Progenitor cell of endocrine pancreas (in vitro differentiated cells): ENCODE measurements at places on chromosomes 6 and 20. TPM values are rescaled to one million over a fixed set of nuclear protein-coding genes. Genes with fewer than 3 reads are reported as not detected.

The APCDD1L gene
- not detected in 2 replicates for total RNA-seq

The BTN1A1 gene
- total RNA-seq = 1.5 and 1.6 TPM in 2 replicates

The SMIM26 gene
- 61.0 and 66.1 TPM in 2 replicates for total RNA-seq

The C6orf132 gene
- total RNA-seq = 11.8 and 14.5 TPM in 2 replicates

- H3K4me3 ChIP-seq = no peak overlapping the region
- H3K27ac ChIP-seq = no peak overlapping the region
- H3K36me3 ChIP-seq = no peaks in the 10 kb centered on the region
- DNase-seq = no peak
- H3K4me1 ChIP-seq = peaks cover 16% of the 10 kb centered on the region
Observed at GRCh38 chr6:82740072-82740471, 325.6 kb downstream of the UBE3D start.

GRCh38 chr20:48070991-48071652, 285.8 kb upstream of the SULF2 start:
- H3K36me3 ChIP-seq = no peaks in the 10 kb centered on the region
- DNase-seq = no peak
- peaks cover 3% of the 10 kb centered on the region for H3K4me1 ChIP-seq
- no peak overlapping the region for H3K4me3 ChIP-seq
- H3K27me3 ChIP-seq = peaks cover 11% of the 10 kb centered on the region

- H3K27ac ChIP-seq = no peak overlapping the region
- DNase-seq = no peak
- H3K27me3 ChIP-seq = no peaks in the 10 kb centered on the region
- H3K36me3 ChIP-seq = no peaks in the 10 kb centered on the region
- H3K4me3 ChIP-seq = no peak overlapping the region
- peaks cover 33% of the 10 kb centered on the region for H3K4me1 ChIP-seq
Observed at GRCh38 chr6:43939281-43940070, 169.5 kb downstream of the VEGFA start.

DNA sequence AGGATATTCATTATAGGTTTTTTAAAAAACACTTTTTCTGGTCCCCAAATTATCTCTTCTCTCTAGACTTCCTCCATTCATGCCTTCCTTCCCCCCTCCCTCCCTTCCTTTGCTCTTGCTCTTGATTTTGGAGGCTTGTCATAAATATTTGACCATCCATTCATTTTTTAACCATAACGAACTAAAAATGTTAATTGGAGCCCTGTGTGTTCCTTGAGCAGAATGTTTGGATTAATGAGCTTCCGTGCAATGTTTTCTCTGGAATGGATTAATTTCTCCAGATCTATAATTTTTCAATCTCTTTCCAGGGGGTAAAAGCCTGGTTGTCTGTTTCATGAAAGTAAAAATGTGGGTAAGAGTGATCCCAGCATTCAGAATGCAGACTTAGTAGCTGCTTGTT, 155.5 kb downstream of the ESR1 start:
- H3K27ac ChIP-seq = no peak overlapping the region
- DNase-seq = no peak
- H3K36me3 ChIP-seq = no peaks in the 10 kb centered on the region
- H3K4me3 ChIP-seq = no peak overlapping the region
- H3K27me3 ChIP-seq = peaks cover 11% of the 10 kb centered on the region
- no peaks in the 10 kb centered on the region for H3K4me1 ChIP-seq

The OPN5 gene
- total RNA-seq = 0.09 TPM in 1 of 2 replicates, not detected in the other

GRCh38 chr20:48224533-48225050, 439.3 kb upstream of the SULF2 start:
- no peaks in the 10 kb centered on the region for H3K27me3 ChIP-seq
- no peak for DNase-seq
- H3K4me3 ChIP-seq = no peak overlapping the region

- H3K27ac ChIP-seq = peak overlapping the region; percentile 88
- DNase-seq = no peak
- peak overlapping the region; percentile 20 for H3K4me3 ChIP-seq
- H3K4me1 ChIP-seq = peaks cover 30% of the 10 kb centered on the region
- no peaks in the 10 kb centered on the region for H3K27me3 ChIP-seq
Observed at GRCh38 chr6:137659871-137660270, 165.7 kb upstream of the OLIG3 start.

The PFDN4 gene
- total RNA-seq = 26.8 and 29.6 TPM in 2 replicates

The ZSCAN31 gene
- 4.7 and 6.1 TPM in 2 replicates for total RNA-seq

The PRR18 gene
- 0.60 and 0.93 TPM in 2 replicates for total RNA-seq

The FAM83D gene
- 12.6 and 13.8 TPM in 2 replicates for total RNA-seq

- H3K27me3 ChIP-seq = no peaks in the 10 kb centered on the region
- H3K27ac ChIP-seq = no peak overlapping the region
- DNase-seq = no peak
- no peaks in the 10 kb centered on the region for H3K4me1 ChIP-seq
- no peak overlapping the region for H3K4me3 ChIP-seq
Observed at GRCh38 chr6:166474721-166475565, 92.2 kb upstream of the MPC1 start.

The TRIM40 gene
- total RNA-seq = not detected in 2 replicates

GRCh38 chr20:63778034-63778752, 38.6 kb downstream of the SLC2A4RG start:
- no peaks in the 10 kb centered on the region for H3K27me3 ChIP-seq
- peaks cover 8% of the 10 kb centered on the region for H3K36me3 ChIP-seq
- peaks cover 9% of the 10 kb centered on the region for H3K4me1 ChIP-seq
- no peak for DNase-seq
- no peak overlapping the region for H3K4me3 ChIP-seq

The ZNF337 gene
- 22.0 and 22.4 TPM in 2 replicates for total RNA-seq

The SLC17A4 gene
- 3.6 and 5.3 TPM in 2 replicates for total RNA-seq

DNA sequence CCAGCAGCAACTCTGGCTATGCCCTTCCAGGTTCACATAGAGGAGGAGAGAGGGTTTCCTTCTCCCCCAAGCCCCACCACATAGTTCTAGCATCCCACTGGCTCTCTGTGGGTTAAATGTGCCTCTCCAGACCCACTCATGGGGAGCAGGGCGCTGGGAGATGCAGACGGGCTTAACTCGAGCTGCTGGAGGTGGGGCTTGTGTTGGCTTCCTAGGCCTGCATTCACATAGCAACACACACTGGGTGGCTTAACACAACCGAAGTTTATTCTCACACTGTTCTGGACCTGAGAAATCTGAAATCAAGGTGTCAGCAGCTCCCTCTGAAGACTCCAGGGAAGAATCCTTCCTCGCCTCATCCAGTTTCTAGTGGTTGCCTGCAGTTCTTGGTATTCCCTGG, 33.6 kb downstream of the SLC2A10 start:
- no peak overlapping the region for H3K27ac ChIP-seq
- no peak overlapping the region for H3K4me3 ChIP-seq
- no peak for DNase-seq
- no peaks in the 10 kb centered on the region for H3K36me3 ChIP-seq
- H3K27me3 ChIP-seq = peaks cover 12% of the 10 kb centered on the region
